EL (cell line): ENCODE measurements at places on chromosomes 13 and 19.

GRCh38 chr13:51590971-51591627 is 6.8 kb downstream of the WDFY2 start:
- DNase-seq, result peak; percentile 96

GRCh38 chr13:113371061-113371460 is 7.1 kb upstream of the GRTP1 start:
- DNase-seq, result no peak

GRCh38 chr13:25095851-25096453 is at the start of gene PABPC3:
Gene PABPC3 (plus strand): TSS chr13:25096136. CDS start chr13:25096199, 63 bp downstream.
- DNase-seq, result peak; percentile 3

- DNase-seq, result no peak
These were observed 278.7 kb upstream of the KLHL1 start for GRCh38 chr13:70386919-70387318.

- no peak for DNase-seq
These were observed 27.3 kb upstream of the MUC16 start for GRCh38 chr19:9037400-9038062.
